HFFc6 (cell line): ENCODE measurements at places on chromosomes 7 and 10. TPM values are rescaled to one million over a fixed set of nuclear protein-coding genes. Genes with fewer than 3 reads are reported as not detected.
A peak's percentile ranks its signal among the peaks of the same experiment; 100 is the strongest.

Gene CPA4
- total RNA-seq = 21.8 and 23.2 TPM in 2 replicates

Gene STAM
- 37.0 and 37.8 TPM in 2 replicates for total RNA-seq

Gene KIAA1549
- 7.4 to 11.1 TPM (median 9.9 TPM) in 3 replicates for total RNA-seq

Gene RPS24
- total RNA-seq = 1,192 to 1,375 TPM (median 1,277 TPM) in 3 replicates

GRCh38 chr7:45001138-45001694 is 1.2 kb downstream of the CCM2 start:
- H3K27ac ChIP-seq = peak overlapping the region; percentile 65
- H3K4me3 ChIP-seq = peak overlapping the region; percentile 89
- peaks cover 4% of the 10 kb centered on the region; the same call in 1 of the 2 replicates for H3K36me3 ChIP-seq
- DNase-seq = no peak

- H3K27me3 ChIP-seq = no peaks in the 10 kb centered on the region; the same call in 1 of the 2 replicates
- no peaks in the 10 kb centered on the region for H3K36me3 ChIP-seq
- no peaks in the 10 kb centered on the region for H3K4me1 ChIP-seq
- no peak overlapping the region for H3K27ac ChIP-seq
- DNase-seq = no peak
Observed at GRCh38 chr10:129056734-129057689, 410.0 kb upstream of the MGMT start.

- no peaks in the 10 kb centered on the region for H3K36me3 ChIP-seq
- no peaks in the 10 kb centered on the region for H3K27me3 ChIP-seq
- H3K4me1 ChIP-seq = peaks cover 5% of the 10 kb centered on the region; the same call in 1 of the 2 replicates
- DNase-seq = no peak
- H3K4me3 ChIP-seq = no peak overlapping the region
Observed at GRCh38 chr7:30557245-30557644, 37.4 kb upstream of the GARS1 start.

DNA sequence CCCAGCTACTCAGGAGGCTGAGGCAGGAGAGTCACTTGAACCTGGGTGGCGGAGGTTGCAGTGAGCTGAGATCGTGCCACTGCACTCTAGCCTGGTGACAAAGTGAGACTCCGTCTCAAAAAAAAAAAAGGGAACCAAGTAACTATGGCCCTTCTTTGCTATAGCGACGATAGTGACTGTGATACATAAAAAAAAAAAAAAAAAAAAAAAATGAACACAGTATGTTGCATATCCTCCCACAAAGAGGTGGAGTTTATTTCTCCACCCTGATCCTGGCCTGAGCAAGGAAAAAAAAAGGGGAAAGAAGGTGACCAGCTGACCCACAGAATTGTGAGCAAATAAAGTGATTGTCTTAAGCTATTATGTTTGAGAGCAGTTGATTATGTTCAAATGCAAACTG is 42.3 kb upstream of the STEAP1B start:
- no peak overlapping the region for H3K27ac ChIP-seq
- peaks cover 16% of the 10 kb centered on the region for H3K27me3 ChIP-seq

- no peak overlapping the region for H3K4me3 ChIP-seq
- H3K36me3 ChIP-seq = no peaks in the 10 kb centered on the region
- no peak for DNase-seq
- no peak overlapping the region for H3K27ac ChIP-seq
Observed at GRCh38 chr7:85897967-85898366, 711.1 kb upstream of the SEMA3D start.
